ENCODE measurements at places on chromosomes 7 and 10.

GRCh38 chr7:42833411-42833810 is 78.5 kb downstream of the C7orf25 start:
- DNase-seq: no peak

GRCh38 chr10:71323407-71323806 is 4.3 kb downstream of the SLC29A3 start:
- no peak for DNase-seq

- no peak for DNase-seq
Observed at GRCh38 chr7:21568762-21569161, 25.9 kb downstream of the DNAH11 start.

DNA sequence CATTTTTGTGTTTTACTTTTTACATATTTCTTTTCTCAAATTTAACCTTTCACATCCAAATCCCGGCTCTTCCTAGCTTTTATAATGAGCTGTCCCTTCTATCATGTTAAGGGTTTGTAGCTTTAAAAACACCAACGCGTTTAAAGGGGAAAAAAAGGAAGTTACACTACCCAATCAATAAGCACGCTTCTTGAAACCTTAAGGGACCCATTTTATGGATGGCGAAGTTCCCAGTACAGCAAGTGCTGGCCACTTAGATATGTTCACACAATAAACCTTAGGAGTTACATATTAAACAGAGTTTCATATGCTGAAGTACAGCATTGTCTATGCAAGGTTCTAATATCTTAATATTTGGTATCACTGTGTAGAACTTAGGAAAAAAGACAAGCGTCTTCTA is 1.8 kb downstream of the GNG11 start:
- DNase-seq: no peak

GRCh38 chr7:84271543-84271942 is 77.0 kb upstream of the SEMA3A start:
- DNase-seq: no peak

- DNase-seq: no peak
Observed at GRCh38 chr7:113141803-113142202, 23.4 kb upstream of the SMIM30 start.

- no peak for DNase-seq
Observed at GRCh38 chr7:125197731-125198393, 268.2 kb upstream of the POT1 start.

DNA sequence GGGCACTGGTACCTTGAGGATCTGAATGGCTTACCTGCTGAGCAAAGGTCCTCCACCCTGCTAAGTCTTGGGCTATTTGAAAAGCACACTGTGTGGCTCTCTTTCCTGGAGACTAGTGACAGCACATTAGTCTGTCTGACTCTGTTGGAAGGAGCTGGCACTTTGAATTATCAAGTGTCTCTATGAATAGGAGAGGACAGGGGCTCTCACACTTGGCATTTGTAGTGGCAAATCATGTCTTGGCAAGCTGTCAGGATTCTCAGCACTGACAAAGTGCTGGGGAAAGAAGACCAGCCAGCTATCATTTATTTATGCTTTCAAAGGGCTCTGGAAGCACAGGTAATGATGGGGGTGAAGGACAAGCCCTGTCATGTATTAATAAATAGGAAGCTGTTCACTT is 62.8 kb downstream of the MTPN start:
- no peak for DNase-seq

DNA sequence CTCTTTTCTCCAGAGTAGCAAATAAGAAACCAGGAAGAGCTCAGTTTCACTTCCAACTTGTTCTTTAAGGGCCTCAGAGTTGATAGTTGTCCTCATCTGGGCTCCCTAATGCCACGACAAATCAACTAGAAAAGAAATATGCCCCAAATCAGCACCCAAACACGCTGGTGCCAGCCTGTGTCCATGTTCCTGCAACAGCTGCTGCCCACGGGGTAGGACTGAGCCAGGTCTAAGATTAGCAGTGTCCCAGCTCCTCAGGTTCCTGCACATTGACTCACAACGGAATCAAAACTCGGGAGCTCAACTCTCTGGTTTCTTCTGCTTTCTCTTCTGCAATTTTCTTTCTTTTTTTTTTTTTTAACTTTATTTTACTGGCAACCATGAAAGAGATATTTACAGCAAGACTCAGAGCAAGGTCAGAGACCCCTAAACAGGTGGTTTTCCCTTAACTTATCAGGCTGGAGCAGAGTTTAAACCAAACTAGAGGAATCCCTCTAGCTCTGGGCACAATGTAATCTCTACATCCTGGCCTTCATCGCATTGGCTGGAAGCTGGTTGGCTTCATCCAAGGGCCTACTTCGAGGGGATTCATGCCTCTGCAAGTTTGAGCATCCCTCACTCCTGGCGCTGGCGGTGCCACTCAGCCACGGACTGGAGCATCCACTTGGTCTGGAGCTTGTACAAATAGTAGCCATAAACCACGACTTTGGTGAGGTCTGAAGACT is 126.1 kb downstream of the PFKFB3 start:
- DNase-seq: no peak

DNA sequence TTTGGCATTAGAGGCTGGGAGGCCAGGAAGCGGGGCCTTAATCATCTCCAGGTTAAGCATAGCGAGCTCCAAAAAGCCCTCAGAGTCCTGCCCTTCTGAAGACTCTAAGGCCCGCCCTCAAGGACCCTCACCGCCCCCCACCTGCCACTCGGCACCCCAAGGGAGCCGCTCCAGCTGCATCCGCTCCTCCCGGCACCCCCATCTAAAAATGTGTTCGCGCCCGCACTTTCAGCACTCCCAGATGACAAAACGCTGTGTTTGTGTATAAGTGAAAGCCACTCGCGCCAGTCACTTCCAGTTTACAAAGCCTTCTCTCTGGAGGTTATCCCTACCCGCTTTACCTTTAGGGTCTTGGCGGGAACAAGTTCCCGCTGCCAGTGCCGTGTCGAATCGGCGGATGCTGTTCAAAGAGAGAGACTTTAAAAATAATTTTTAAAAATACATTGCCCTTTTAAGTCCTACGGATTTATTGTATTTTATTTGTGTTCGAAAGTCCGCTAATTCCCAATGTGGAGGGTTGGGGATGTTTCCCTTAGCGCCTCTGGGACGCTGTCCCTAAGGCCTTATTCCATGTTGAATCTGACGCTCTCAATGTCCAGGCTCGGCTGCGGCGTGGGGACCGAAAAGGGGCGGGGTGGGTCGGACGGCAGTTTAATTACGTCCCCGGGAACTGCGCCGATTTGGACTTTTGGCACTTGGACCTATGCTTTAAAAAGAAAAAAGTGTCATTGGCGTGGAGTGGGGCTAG is at the start of the genes DCLRE1A and NHLRC2:
Gene DCLRE1A (minus strand): TSS at position 70 of the 748 bp plus-strand sequence. CDS start 900 bp downstream, outside the sequence.
Gene NHLRC2 (plus strand): TSS at position 649 of the 748 bp plus-strand sequence. CDS start 212 bp downstream, outside the sequence.
- peak; percentile 64 for DNase-seq

- DNase-seq: no peak
Observed at GRCh38 chr7:80014511-80014910, 120.1 kb upstream of the GNAI1 start.

- DNase-seq: no peak
Observed at GRCh38 chr7:213324-213993, 21.1 kb downstream of the FAM20C start.
